Fibroblast of skin of scalp (primary cell): ENCODE measurements at places on chromosomes 16 and 17.
A peak's percentile ranks its signal among the peaks of the same experiment; 100 is the strongest.

DNA sequence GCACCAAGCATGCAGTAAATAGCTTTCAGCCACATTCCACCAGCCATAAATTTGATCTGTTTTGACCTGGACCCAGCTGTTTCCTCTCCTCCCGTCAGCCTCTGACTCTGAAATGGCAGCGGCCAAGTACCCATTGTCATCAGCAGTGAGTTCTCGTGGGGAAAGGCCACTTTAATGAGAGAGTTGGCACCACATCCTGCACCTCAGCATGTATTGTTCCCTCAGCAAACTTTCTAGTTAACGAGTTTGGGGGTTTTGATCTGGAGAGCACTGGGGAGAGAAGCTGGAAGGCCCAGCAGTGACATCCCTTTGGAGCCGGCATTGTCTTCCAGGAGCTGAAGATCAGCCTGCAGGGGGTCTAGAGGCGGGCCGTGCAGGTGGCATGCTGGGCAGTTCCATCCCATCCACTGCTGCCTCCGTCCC is 84.9 kb downstream of the RPA1 start:
- no peak for DNase-seq

DNA sequence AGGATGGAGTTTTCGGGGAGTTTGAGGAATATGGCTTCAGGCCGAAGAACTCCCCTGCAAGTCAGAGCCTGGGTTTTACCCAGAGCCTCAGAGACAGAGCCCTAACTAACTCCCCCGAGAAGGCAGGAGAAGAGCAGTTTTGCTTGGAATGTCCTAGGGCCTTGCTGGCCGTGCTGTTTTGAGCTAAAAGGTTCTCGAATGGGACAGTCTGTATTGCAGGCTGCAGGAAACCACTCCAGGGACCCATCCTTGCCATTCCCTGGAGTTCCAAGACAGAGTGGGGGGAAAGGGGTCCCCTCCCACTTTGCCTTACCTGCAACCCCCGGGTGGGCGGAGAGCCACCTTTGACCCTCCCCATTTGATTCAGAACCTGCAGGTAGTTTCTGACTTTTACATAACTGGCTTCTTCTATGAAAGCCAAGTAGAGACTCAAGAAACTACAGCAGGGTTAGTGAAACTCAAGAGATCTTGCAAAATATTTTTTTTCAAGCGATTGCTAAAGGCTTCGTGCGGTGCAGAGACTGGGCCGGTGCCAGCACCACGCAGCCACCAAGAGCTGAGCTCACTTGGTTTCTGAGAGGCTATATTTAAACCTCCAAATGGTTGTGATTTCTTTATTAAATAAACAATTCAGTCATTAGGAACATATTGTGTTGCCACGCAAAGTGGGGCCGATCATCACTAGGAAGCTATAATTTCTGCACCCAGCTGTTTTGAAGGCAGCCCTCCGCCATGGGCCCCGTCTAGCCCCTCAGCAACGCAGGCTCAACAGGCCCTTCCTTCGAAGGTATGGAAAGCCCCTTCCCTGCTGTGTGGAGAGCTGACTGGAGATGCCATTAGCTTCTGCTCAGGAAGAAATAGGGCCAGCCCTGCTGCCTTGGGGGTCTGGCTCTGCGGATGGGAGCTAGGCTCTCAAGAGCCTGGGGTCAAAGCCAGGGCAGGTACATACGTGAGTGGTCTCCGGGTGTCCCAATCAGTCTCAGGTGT is 223.0 kb downstream of the NTN1 start:
- peak; percentile 84 for DNase-seq

DNA sequence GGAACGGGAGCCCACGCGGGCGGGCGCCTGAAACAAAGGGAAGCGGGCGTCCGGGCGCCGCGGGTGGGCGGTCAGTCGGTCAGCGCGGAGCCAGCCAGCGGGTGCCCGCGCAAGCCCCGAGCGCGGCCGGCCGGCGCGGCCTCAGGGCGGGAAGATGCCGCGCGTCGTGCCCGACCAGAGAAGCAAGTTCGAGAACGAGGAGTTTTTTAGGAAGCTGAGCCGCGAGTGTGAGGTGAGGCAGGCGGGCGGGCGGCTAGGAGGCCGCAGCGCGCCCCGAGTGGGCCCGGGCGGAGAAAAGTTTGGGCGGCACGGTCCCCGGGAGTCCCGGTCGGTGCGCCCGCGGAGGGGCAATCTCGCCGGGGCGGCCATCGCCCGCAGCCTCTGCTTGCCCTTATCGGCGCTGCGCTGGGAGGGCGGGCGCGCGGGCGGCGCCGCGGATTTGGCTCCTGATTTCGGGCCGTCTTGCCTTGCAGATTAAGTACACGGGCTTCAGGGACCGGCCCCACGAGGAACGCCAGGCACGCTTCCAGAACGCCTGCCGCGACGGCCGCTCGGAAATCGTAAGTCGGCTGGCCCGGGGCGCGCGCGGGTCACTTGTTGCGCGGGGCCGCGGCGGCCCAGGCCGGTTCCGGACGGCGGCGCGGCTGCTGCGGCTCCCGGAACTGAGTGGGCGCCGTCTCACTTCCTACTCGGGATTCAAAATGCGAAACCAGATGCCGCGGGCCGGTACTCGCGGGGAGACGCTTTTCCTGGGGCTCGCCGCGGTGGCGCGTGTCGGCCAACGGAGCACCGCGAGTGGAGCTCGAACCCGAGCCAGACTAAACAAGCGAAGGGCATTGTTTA is 526 bp downstream of the CBFB start:
- DNase-seq: peak; percentile 47

DNA sequence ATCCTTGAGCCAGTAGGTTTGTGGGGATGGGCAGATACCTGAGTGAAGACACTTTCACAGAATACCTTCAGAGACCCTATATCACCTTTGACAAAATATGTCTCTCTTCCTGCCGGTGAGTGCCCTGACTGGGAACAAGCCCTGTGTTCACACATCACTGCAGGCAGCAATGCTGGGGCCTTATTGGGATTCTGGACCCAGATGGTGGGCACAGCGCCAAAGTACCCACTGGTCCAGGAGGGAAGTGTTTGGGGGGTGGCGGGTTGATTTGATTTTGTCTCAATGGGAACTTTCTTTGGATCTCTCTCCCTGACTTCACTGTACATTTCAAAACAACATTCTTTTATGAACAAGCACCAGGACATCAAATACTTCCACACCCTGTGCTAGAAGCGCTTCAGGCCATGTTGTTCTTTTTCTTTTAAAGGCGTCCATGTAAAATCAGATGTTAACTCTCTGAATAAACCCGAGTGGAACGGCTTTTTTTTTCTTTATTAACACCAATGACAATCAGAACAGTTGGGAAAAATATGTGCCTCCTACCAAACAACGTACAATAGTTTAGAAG is 62.4 kb upstream of the AKTIP start:
- DNase-seq: peak; percentile 20

DNA sequence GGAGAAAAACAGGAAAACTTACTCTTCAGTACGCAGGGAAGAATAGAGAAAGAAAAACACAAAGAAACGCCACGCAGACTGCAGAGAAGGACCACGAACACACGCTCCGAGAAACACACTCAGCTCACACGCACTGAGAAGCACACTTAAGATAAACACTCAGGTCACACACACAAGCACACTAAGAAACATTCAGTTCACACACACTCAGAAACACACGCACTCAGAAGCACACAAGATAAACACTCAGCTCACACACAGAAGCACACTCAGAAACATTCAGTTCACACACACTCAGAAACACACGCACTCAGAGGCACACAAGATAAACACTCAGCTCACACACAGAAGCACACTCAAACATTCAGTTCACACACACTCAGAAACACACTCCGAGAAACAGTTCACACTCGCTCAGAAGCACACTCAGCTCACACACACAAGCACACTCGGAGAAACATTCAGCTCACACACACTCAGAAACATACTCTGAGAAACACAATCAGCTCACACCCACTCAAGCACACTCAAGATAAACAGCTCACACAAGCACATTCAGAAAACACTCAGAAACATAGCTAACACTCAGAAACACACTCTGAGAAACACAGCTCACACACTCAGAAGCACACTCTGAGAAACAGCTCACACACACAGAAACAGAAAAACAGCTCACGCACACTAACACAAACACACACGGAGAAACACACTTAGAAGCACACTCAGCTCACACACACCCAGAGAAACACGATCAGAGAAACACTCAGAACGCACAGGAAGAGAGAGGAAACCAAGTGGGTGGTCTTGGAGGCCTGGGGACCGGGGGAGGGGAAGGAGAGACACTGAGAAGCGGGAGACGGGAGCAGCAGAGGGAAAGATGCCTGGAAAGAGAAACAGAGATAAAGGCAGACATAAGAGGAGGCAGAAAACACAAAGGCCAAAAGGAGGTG is 908 bp downstream of the TMEM98 start:
- DNase-seq: peak; percentile 32

DNA sequence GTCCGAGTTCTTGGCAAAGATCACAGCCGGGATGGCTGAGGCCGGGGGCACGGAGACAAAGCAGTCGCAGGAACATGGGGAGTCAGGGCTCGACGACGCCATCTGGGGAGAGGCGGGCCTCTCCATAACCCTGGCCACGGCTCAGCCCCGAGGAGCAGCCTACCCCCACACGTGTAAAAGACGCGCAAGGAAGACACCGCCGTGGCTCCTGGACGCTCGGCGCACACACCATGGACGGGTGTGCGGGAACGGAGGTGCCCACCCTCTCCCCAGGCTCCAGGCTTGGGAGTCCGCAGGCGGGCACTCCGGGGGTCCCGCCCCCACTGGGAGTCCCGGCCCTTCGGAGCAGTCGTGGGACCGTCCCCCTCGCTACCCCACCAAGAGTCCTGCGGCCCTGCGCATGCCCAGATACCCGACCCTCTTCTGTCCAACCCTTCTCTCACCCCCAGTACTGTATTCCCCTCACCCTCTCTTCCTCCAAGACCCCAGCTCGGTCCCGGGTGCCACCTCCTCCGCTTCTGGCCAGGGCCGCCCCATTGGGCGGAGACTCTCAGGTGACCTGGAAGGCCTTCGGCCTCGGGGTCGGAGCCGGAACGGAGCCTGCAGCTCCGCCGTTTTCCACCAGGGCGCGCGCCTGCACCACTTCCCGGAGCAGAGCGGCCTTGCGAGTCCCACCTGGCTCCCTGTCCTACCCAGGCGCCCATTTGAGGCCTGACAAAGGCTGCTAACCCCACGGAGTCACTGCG is at the start of gene SCRN2:
SCRN2 (minus strand) TSS at position 532 of the 746 bp plus-strand sequence; CDS start at position 102, 430 bp downstream.
- DNase-seq: peak; percentile 81

DNA sequence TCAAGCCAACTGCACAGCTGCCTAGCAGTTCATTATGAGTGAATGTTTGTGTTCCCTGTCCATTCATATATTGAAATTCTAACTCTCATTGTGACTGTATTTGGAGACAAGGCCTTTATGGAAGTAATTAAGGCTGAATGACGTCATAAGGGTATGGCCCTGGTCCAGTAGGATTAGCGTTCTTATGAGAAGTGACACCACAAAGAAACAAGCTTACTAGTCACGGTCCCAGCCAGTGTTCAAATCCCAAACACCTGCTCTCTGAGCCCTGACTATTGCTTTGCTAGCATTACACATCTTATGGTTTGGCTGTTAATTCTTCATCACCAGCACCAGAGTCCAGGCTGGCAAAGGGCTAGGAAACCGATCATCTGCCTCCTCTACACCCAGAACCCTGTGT is 2.2 kb downstream of the ZNF668 start:
- peak; percentile 79 for DNase-seq

GRCh38 chr17:67833134-67833533 is 7.8 kb downstream of the BPTF start:
- no peak for DNase-seq

GRCh38 chr17:76005263-76006149 is 4.9 kb downstream of the CDK3 start:
- DNase-seq: peak; percentile 70

- no peak for DNase-seq
These were observed 25.6 kb downstream of the PIK3R6 start for GRCh38 chr17:8841844-8842243.

DNA sequence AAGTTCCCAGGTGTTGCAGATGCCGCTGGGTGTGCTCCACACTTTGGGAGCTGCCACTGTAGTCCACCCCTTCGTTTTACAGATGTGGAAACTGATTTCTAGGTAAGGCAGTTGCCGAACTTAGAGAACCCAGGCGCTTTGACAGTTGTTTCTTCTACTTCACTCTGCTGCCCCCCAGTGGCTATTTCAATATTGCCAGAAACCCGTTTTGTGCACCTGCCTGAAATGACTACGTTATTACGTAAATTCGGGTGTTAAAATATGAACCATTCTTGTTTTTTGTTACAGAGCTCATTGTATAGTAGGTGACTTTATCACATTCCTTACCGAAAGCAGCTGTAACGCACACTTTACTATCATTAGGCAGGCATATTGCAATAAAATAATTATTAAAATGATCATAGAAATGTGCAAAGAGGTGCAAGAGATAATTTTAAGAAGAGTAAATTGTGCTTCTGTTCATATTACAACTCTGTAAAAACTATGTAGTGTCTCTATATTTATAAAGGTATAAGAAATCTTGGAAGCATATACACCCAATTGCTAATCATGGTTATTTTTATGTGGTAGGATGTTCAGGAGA is 44.9 kb downstream of the OTOA start:
- DNase-seq: peak; percentile 59

DNA sequence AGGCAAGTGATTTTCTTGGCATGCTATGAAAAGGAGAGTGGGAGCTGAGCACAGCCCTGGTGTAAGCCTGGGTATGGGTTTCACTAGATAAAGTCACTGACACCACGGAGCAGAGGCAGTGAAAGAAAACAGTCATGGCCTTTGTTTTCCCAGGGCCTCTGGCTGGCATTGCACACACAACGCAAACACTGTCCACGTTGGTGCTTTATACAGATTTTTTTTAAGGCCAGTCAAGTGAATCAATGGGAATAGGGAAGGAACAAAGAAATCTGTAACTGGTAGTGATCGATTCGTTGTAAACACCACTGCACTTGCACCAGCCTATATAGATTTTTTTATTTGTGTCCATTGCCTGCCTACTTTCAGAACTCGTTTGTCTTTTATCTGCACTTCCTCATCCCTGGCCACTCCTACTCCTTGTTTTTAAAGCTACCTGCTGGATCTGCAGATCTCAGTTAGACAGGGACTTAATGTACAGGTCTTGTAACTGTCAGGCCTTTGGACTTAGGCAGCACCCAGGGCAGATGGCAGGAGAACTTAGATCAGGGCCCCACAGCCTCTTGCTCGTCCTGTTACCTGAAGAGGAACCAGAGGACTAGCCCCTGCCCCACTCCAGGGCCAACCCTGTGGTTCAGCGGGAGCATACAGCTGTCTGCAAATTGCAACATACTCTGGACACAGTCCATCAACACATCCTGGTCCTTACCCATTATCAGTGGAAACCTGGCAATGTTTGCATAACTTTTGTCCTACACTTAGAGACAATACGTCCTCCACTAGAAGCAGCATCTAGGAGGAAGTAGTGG is 10.6 kb upstream of the TMIGD1 start:
- no peak for DNase-seq

GRCh38 chr17:64983708-64984107 is 64.4 kb upstream of the LRRC37A3 start:
- DNase-seq: no peak

- DNase-seq: no peak
These were observed 18.2 kb upstream of the TBX21 start for GRCh38 chr17:47714773-47715396.

DNA sequence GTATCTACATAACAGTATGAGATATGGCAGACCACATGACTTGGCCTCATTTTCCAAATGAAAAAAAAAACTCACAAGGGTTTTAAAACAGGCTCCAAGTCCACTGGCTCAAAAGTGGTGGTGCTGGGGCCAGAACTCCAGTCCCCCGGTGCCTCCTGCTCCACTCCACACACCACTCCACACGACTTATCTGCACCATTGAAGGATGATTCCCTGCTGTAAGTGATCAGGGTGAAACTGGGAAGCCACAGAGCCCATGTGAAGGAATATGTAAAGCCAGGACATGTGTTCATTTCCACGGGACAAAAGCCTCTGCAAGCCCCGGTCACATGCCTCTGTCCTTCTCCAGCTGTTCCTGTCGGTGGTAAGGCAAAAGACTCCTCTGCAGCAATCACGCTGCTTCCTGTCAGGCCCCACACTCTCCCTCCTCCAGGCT is 97.2 kb downstream of the ZNF18 start:
- no peak for DNase-seq
